ENCODE measurements at places on chromosomes 7 and 10. TPM values are rescaled to one million over a fixed set of nuclear protein-coding genes. Genes with fewer than 3 reads are reported as not detected.

DNA sequence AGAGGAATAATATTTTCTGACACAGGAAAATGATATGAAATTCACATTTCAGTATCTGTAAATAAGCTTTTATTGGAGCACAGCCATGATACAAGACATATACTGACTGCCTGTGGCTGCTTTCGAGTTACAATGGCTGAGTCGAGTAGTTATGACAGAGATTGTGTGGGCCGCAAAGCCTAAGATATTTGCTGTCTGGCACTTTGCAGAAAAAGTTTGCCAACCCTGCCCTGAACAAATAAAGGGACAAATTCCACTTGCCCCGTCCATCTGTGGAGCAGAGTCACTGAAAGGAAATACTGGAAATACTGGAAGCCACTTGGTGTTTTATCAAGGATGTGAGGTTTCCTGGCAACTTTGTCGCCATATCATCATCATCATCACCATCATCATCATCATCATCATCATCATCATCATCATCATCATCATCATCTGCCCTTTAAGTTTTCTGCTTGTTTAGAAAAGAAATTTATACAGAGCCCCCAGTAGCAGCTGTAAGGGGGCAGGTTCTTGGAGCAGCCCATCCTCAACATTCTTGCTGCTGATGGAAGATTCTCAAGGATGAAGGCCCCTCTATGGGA, 85.8 kb downstream of the TCF7L2 start:
- ATAC-seq: no peak

DNA sequence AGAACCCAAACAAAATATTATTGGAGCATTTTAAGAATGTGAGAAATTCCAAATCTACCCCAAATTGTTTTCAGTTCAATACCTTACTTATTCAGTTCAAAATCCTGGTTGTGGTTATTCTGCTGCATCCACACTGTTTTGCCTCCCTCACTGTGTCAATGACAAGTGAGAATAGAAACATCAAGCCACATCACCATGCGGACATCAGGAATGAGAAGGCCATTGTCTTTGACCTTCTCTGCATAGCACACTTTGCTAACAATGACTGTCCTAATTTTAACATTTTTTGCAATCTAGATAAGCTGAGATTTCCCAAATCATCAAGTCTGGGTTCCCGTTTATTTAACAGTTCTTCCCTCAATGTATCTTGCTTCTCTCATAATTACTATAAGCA, 93.7 kb downstream of the ELAPOR2 start:
- no peak for ATAC-seq

The LEP gene
- not detected for total RNA-seq

GRCh38 chr10:98030093-98030821, at the start of gene CRTAC1:
Gene CRTAC1, minus strand, starts transcription at chr10:98030621. Its CDS starts 149 bp downstream, at chr10:98030472.
- peak; percentile 89 for ATAC-seq

The NEBL gene
- total RNA-seq: 2.2 TPM

DNA sequence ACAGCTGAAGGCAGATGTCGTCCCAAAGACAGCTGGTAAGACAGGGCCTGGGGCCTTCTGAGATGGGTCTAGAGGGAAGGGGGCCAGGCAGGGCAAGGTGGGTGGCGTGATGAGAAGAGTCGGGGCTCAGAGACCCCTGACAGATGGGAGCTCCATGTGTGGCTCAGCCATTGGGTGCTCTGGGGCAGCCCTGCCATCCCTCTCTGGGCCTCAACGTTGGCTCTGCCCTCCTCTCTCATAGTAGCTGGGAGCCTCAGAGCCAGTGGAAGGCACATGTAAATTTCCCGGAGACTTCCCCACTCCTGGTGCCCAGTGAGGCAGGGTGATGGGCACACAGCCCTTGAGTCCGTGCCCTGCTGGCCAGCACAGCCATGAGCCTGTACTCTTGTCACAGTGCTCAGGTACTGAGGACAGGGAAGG, 1.8 kb downstream of the PPIF start:
- ATAC-seq: no peak

The PALD1 gene
- total RNA-seq: 15.9 TPM

The LRRD1 gene
- total RNA-seq: 0.13 TPM

- no peak for ATAC-seq
Measured at GRCh38 chr10:104146882-104147281, 24.9 kb downstream of the SFR1 start.

The CALML3 gene
- 19.4 TPM for total RNA-seq

The ANKRD2 gene
- 0.54 TPM for total RNA-seq

GRCh38 chr7:258476-259190, 31.3 kb upstream of the FOXL3 start:
- no peak for ATAC-seq

DNA sequence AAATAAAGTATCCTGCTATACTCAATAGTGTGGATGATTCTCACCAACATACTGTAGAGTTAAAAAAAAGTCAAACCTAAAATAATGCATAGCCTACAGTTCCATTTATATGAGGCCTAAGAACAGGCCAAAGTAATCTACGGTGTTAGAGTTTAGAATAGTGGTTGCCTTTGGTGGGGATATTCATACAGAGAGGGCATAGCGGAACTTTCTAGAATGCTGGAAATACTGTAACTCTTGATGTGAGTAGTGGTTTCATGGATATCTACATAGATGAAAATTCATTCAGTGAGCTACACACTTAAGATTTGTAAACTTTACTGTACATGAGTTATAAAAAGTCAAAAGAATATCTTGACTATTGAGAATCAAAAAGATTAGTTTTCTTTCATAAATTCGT, 349.9 kb upstream of the NFE2L3 start:
- no peak for ATAC-seq

GRCh38 chr10:23040002-23040401, 55.4 kb upstream of the MSRB2 start:
- ATAC-seq: no peak

The TRA2A gene
- 50.0 TPM for total RNA-seq

DNA sequence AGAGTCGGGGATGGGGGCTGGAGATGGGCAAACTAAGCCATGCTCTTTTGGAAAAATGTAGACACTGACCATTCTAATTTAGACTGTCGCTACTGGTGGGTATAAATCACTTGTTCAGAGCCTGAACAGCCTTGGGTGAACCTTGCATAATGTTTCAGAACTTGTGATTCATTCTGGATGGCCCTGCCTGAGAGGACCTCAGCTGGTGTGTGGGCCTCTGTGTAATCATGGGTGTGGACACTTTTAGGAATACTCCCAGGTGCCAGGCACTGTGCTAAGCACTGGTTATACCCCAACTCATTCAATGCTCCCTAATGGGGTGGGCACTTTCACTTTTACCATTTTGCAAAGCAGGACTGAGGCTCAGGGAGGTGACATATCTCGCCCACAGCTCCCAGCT, 26.8 kb upstream of the TM9SF3 start:
- ATAC-seq: no peak

GRCh38 chr7:112118581-112119566, 87.3 kb downstream of the DOCK4 start:
- ATAC-seq: peak; percentile 40

- no peak for ATAC-seq
Measured at GRCh38 chr10:92970301-92971070, 90.1 kb upstream of the CYP26C1 start.

DNA sequence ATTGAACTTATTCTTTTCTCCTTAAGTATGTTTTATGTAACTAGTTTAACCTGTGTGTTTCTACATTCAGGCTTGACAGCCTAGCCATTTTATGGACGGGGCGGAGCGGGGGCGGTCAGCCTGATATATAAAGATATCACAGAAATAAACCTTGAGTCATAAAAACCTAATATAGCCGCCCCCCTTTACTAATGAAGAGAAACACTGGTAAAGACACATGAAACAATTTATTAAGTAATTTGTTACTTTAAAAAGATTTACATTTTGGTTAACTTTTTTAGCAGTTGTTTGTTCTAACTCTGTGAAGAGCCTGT, 84.0 kb downstream of the MAPK8 start:
- no peak for ATAC-seq

DNA sequence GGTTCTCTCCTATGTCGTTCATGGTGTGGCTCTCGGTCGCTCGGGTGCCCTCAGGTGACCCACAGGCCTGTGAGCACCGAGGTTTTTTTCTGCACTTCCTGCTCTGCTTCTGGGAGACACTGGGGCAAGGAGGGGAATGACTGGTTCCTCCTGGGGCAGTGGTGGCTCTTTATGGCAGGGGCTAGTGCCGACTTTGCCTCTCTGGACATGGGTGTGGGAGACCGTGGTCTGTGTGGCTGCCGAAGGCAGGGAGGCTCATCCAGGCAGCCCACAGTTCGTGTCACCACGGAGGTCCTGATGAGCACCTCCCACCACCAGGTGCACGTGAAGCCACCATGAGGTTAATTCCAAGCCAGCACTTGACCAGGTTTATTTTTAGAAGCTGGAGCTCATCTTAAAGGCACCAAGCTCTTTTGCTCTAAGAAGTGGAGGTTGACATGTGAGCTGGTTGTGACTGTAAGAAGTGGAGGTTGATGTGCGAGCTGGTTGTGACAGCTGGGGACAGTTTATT, 24.7 kb upstream of the DPYSL4 start:
- ATAC-seq: no peak

- ATAC-seq: no peak
Measured at GRCh38 chr10:3118641-3119091, 51.3 kb downstream of the PFKP start.

The CLDN4 gene
- total RNA-seq: 0.54 TPM

DNA sequence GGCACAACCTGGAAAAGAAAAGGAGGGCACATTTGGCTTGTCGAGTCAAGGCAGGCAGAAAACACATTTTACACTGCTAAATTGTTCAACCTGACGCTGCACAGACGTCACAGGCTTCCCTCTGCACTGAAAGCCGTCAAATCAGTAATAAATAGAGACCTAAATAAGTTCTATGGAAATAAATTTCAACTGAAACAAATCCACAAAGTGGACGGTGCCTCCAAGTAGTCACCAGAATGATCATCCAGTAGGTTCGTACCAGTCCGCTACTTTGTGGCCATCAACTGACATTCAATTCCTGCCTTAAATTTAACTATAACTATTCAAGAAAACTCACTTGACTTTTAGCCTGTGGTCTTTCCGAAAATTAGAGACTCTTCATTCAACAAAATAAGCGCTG, 49.0 kb downstream of the NPVF start:
- no peak for ATAC-seq

- no peak for ATAC-seq
Measured at GRCh38 chr10:112970021-112970420, 20.0 kb downstream of the TCF7L2 start.

The PPP1R3C gene
- 102 TPM for total RNA-seq

DNA sequence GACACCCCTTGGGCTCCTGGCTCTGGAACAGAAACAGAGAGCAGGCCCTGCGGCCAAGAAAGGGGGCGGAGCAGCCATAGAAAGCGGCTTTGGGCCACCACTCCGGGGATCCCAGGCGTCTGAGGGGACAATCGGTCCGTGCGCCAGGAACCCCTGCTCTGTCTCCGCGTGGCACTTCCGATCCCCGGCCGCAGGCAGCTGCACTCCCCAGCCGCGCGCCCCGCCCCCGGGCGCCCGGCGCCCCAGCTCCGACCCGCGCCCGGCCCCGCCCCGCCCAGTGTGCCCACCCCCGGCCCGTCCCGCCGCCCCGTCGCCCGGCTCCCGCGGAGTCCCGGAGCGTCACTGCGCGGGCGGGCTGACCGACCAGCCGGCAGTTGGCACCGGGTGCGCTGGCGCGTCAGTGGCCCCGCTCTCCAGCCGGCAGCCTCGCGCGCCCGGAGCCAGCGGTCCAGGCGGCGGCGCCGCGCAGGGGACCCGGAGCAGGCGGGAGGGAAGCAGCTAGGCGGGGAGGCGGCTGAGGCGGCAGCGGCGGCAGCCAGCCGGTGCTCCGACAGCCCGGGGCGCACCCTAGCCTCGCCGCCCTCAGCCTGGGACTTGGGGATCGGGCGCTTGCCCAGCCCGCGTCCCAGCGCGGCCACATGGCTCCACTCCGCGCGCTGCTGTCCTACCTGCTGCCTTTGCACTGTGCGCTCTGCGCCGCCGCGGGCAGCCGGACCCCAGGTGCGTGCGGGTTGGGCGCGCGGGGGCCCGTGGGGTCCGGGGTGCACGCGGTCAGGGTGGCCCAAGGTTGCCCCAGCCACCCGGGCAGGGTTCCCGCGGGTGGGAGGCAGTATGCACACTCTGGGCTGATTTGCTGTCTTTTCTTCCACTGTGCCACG, at the start of gene ADAMTS14:
Gene ADAMTS14, plus strand, starts transcription at position 342 of the 878 bp plus-strand sequence. Its CDS starts 297 bp downstream, at position 639.
- peak; percentile 59 for ATAC-seq

The ZNF804B gene
- not detected for total RNA-seq

DNA sequence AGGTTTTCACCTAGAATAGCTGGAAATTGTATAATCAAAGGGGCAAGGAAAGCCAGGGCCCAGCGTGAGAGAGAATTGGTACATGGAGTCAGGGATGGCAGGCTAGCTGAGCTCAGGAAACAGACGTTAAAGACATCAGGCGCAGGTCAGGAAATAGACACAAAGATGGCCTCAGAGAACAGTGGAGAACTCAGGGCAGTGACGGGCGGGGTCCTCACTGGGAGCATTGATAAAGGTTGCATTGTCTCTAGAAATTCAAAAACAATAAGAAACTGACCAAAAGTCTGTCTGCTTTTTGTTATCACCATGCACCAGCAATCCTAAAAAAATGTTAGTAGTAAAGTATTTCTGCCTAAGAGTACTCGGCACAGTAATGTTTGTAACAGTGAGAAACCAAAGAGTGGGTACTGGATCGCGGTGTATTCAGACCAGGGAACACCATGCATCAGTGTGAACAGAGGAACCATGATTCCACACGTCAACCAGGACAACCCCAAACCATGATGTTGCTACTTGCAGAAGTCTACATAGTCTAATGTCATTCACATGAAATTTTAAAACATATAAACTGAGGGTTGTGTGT, 81.9 kb upstream of the AUTS2 start:
- ATAC-seq: no peak

- ATAC-seq: no peak
Measured at GRCh38 chr10:63537536-63537935, 16.3 kb downstream of the REEP3 start.

- ATAC-seq: peak; percentile 74
Measured at GRCh38 chr7:106952658-106953231, 87.7 kb downstream of the PIK3CG start.

GRCh38 chr7:50356212-50356944, 51.9 kb downstream of the IKZF1 start:
- peak; percentile 70 for ATAC-seq

GRCh38 chr7:22759721-22760120, 32.7 kb downstream of the IL6 start:
- ATAC-seq: no peak

- ATAC-seq: no peak
Measured at GRCh38 chr7:2437136-2437535, 33.7 kb downstream of the CHST12 start.

GRCh38 chr7:100575206-100575631, 1.5 kb upstream of the SAP25 start:
- ATAC-seq: no peak

GRCh38 chr7:139543801-139544603, 20.5 kb downstream of the CLEC2L start:
- no peak for ATAC-seq

The HMX3 gene
- not detected for total RNA-seq

Measured in gastroesophageal sphincter (tissue), 4 donors.